ENCODE measurements at places on chromosomes 6 and 20. TPM values are rescaled to one million over a fixed set of nuclear protein-coding genes. Genes with fewer than 3 reads are reported as not detected.
A peak's percentile ranks its signal among the peaks of the same experiment; 100 is the strongest.

- H3K36me3 ChIP-seq = no peaks in the 10 kb centered on the region
- H3K27ac ChIP-seq = no peak overlapping the region
- H3K27me3 ChIP-seq = no peaks in the 10 kb centered on the region
Measured at GRCh38 chr20:40508821-40509220, 180.2 kb downstream of the MAFB start.

GRCh38 chr6:82397962-82398692, 34.5 kb downstream of the TPBG start:
- no peak overlapping the region for H3K4me3 ChIP-seq
- peaks cover 15% of the 10 kb centered on the region for H3K4me1 ChIP-seq
- no peak for DNase-seq
- no peak overlapping the region for H3K27ac ChIP-seq
- no peaks in the 10 kb centered on the region for H3K36me3 ChIP-seq

The SRMS gene
- total RNA-seq = not detected

- H3K4me1 ChIP-seq = peaks cover 52% of the 10 kb centered on the region
- no peaks in the 10 kb centered on the region for H3K27me3 ChIP-seq
- peak overlapping the region; percentile 66 for H3K4me3 ChIP-seq
- no peaks in the 10 kb centered on the region for H3K36me3 ChIP-seq
- H3K27ac ChIP-seq = peak overlapping the region; percentile 89
Measured at GRCh38 chr6:43773980-43774775, 4.2 kb downstream of the VEGFA start.

The MICB gene
- 3.2 TPM for total RNA-seq

The KIF3B gene
- total RNA-seq = 16.2 TPM

The ANGPT4 gene
- total RNA-seq = 0.98 TPM

The SAMD3 gene
- total RNA-seq = 7.6 TPM

GRCh38 chr6:126385536-126385935, 45.6 kb downstream of the CENPW start:
- no peak overlapping the region for H3K4me3 ChIP-seq
- no peak overlapping the region for H3K27ac ChIP-seq
- no peaks in the 10 kb centered on the region for H3K27me3 ChIP-seq
- no peaks in the 10 kb centered on the region for H3K4me1 ChIP-seq

- no peak overlapping the region for H3K4me3 ChIP-seq
- no peaks in the 10 kb centered on the region for H3K27me3 ChIP-seq
- no peak for DNase-seq
- H3K36me3 ChIP-seq = no peaks in the 10 kb centered on the region
- H3K4me1 ChIP-seq = no peaks in the 10 kb centered on the region
Measured at GRCh38 chr6:48973491-48973890, 489.6 kb downstream of the MMUT start.

The CFB gene
- 9.6 TPM for total RNA-seq

DNA sequence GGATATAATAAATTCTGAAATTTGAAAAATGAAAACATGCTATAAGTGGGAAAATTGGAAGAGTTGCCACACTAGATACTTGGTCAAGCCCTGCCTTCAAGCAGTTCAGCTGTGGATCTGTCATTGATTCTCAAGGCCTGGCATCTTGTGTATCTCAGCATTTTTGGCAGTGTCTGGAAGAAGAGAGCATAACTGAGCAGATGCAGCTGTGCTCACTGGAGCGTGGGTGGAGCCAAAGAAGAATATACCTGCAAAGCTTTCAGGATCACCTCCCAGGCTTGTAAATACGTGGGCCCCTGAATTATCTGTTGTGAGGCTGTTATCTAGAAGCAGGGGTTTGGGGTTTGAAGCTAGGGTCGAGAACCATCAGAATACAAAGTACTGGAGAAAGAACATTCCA, 31.3 kb upstream of the CHD6 start:
- H3K27ac ChIP-seq = no peak overlapping the region
- H3K4me1 ChIP-seq = peaks cover 3% of the 10 kb centered on the region
- no peaks in the 10 kb centered on the region for H3K36me3 ChIP-seq
- no peak for DNase-seq
- H3K4me3 ChIP-seq = no peak overlapping the region
- H3K27me3 ChIP-seq = no peaks in the 10 kb centered on the region

DNA sequence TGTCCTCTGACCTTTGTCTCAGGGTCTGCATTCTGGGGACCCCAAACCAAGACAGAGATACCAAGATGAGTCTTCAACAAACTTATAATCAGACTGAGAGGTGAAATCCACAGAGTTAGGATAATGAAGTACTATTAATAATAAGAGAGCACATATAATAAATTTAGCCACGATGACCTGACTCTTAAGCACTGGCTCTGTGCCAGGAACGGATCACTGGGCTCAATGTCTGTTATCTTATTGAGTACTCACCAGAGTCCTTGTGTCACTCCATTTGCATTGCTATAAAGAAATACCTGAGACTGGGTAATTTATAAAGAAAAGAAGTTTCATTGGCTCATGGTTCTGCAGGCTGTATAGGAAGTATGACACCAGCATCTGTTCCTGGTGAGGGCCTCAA, 18.9 kb upstream of the ITPR3 start:
- no peaks in the 10 kb centered on the region for H3K4me1 ChIP-seq
- H3K4me3 ChIP-seq = no peak overlapping the region
- H3K36me3 ChIP-seq = no peaks in the 10 kb centered on the region
- DNase-seq = no peak

DNA sequence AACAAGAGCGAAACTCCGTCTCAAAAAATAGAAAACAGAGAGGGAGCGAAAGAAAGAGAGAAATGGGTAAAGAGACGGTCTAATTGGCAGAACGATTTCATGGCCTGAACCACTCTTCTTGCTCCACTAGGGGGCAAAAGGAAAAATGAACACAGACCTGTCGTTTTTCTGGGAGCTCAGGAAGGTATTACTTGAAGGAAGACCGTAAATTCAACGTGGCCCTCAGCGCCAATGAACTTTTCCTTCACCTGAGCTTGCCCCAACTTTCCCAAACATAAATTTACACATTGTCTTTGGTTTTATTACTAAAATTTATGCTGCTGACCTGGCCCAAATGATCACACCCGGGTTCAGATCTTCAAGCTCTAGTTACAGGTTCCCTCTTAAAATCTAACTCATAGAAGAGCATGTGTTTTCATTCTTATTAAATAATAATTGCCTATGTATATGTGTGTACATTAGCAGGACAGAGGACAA, 67.3 kb downstream of the ATP9A start:
- H3K4me3 ChIP-seq = no peak overlapping the region
- peaks cover 8% of the 10 kb centered on the region for H3K4me1 ChIP-seq
- H3K27ac ChIP-seq = no peak overlapping the region
- no peaks in the 10 kb centered on the region for H3K36me3 ChIP-seq
- no peak for DNase-seq

The C6orf163 gene
- 2.0 TPM for total RNA-seq

The LGSN gene
- total RNA-seq = not detected

DNA sequence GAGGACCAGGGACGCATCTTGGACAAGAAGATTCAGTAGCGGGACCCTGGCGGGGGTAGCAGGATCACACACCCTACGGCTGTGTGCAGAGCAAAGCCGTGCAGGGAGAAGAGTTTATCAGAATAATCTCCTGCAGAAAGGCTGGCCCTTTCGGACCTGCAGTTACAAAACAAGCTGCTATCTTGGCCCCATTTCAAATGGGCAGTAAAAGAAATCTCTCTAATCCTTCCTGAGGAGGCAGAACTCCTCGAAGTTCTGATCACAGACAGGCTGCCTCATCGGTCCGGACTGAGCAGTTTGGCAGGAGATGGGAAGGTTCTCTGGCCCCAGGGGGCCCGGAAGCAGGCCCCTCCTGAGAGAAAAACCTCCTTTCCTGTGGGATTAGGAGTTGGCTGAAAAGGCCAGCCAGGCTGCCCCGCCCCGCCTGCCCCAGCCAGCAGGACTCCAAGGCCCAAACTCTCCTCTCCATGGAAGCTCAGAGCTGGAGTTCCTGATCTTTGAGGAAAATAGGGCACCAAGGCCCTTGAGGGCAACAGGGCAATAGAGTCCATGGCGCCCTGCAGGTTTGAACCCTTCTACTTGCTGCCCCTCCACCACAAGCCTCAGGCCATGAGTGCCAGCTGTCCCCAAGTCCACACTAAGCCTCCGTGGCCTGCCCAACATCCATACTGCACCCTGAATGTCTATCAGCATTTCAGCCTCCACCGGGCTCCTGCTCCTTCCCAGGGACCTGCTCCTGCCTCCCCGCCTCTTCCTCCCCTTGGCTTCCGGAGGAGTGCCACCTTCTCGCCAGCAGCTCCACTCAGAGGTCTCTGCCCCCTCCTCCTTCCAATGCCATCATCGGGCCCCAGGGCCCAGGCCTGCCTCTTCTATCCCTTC, 141.3 kb downstream of the PREX1 start:
- peaks cover 44% of the 10 kb centered on the region for H3K4me1 ChIP-seq
- no peaks in the 10 kb centered on the region for H3K36me3 ChIP-seq
- no peak overlapping the region for H3K27ac ChIP-seq
- no peaks in the 10 kb centered on the region for H3K27me3 ChIP-seq

DNA sequence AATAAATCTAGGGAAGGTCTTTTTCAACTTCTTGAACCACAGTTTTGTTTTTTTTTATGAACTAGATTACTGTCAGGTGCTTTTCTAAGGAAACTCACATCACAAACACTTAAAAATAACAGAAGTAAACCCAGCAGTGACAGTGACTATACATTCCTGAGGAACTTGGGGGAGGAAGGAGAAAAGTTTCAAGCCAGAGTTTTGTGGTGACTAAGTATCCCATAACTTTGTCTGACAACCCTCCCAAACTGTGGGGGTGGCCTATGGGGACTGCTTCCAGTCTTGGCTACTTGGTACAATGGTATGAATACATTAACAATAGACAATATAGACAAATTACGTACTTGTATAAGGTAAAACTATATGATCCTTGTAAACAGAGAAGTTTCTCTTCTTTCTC, 202.5 kb upstream of the MAN1A1 start:
- H3K4me3 ChIP-seq = no peak overlapping the region
- no peak for DNase-seq
- H3K27me3 ChIP-seq = no peaks in the 10 kb centered on the region
- no peaks in the 10 kb centered on the region for H3K36me3 ChIP-seq

DNA sequence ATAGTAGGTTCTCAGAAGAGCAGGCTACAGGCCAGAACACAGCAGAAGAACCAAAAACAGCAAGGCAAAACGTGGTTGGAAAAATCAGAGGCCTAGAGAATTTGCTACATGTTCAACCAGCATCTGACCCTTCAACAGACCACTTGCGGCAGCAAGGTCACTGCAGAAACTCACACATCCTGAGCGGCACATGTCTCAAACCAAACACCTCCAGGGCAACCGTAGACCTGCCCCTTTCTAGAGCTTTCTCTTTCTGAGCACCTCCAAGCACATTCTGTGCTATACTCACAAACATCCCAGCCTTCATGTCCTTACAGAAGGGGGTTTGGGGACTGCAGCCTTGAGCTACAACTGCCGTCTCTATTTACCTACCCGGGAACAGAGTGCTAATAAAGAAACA, 52.6 kb downstream of the GFOD1 start:
- no peak overlapping the region for H3K27ac ChIP-seq
- H3K36me3 ChIP-seq = no peaks in the 10 kb centered on the region
- H3K4me3 ChIP-seq = no peak overlapping the region
- H3K27me3 ChIP-seq = no peaks in the 10 kb centered on the region
- DNase-seq = no peak

GRCh38 chr20:5400164-5400762, 83.5 kb upstream of the PROKR2 start:
- H3K27ac ChIP-seq = no peak overlapping the region
- DNase-seq = no peak
- H3K36me3 ChIP-seq = no peaks in the 10 kb centered on the region
- H3K4me3 ChIP-seq = no peak overlapping the region
- no peaks in the 10 kb centered on the region for H3K27me3 ChIP-seq
- no peaks in the 10 kb centered on the region for H3K4me1 ChIP-seq

The GSTA3 gene
- total RNA-seq = not detected

- no peak for DNase-seq
- H3K4me3 ChIP-seq = no peak overlapping the region
- H3K27ac ChIP-seq = no peak overlapping the region
Measured at GRCh38 chr6:42053601-42054000, 3.3 kb downstream of the TAF8 start.

The CST4 gene
- not detected for total RNA-seq

DNA sequence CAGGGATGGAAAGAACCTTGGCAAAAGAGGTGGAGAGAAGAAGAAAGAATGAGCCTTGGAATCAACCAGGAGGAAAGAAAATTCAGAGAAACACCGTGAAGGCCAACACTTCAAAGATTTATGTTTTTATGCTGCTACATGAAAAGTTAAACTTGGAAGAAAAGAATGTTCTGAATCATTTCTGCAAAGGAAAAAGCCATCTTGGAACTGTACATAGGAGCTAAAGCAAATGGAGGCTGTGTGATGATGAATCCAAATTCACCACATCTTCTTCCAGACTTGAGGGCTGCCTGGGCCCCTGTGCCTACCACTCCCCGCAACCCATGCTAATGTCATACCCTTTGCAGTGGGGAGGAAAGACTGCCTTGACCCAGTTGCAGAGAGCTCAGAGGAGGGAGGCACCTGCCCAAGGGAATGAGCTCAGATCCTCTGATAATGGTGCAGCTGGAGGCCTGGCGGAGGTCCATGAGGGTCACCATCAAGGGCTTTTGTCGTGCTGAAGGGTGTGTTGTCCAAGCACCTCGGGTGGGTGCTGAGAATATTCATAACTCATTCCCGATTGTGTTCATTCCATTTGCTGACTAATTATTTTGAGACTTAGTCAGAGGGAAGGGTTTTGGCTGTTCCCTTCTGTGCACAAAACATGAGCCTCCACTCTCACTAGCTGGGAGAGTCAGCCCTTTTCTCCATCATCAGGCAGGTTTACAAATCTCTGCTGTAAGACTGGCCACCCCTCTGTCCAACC, 245.8 kb upstream of the JAG1 start:
- H3K4me1 ChIP-seq = peaks cover 32% of the 10 kb centered on the region
- no peaks in the 10 kb centered on the region for H3K27me3 ChIP-seq
- H3K27ac ChIP-seq = peak overlapping the region; percentile 41
- no peak overlapping the region for H3K4me3 ChIP-seq

The VWA7 gene
- 0.74 TPM for total RNA-seq

- DNase-seq = no peak
- no peaks in the 10 kb centered on the region for H3K36me3 ChIP-seq
- H3K4me1 ChIP-seq = no peaks in the 10 kb centered on the region
- H3K4me3 ChIP-seq = no peak overlapping the region
- H3K27ac ChIP-seq = no peak overlapping the region
- H3K27me3 ChIP-seq = no peaks in the 10 kb centered on the region
Measured at GRCh38 chr20:62531046-62531838, 55.4 kb upstream of the GATA5 start.

- H3K27me3 ChIP-seq = no peaks in the 10 kb centered on the region
- peaks cover 98% of the 10 kb centered on the region for H3K4me1 ChIP-seq
- no peak for DNase-seq
- H3K36me3 ChIP-seq = no peaks in the 10 kb centered on the region
- peak overlapping the region; percentile 97 for H3K27ac ChIP-seq
Measured at GRCh38 chr6:35490821-35491557, 5.9 kb downstream of the TEAD3 start.

DNA sequence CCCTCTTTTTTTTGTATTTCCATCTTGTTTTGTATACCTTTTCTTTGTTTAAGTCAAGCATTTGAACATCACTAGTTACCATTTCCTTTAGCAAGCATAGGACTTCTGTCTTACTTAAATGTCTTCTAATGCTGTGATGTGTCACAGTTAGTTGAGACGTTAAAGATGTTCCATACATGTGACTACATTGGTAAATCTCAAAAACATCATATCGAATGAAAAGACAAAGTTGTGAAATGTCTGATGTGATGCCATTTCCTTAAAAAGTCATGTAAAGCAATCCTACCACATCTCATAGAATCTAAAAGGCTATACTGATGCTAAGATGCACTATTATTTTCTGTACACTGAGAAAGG, 26.8 kb downstream of the SLC16A10 start:
- DNase-seq = no peak
- no peak overlapping the region for H3K4me3 ChIP-seq
- no peaks in the 10 kb centered on the region for H3K27me3 ChIP-seq
- H3K4me1 ChIP-seq = peaks cover 5% of the 10 kb centered on the region

- no peak overlapping the region for H3K4me3 ChIP-seq
- no peaks in the 10 kb centered on the region for H3K36me3 ChIP-seq
- no peaks in the 10 kb centered on the region for H3K27me3 ChIP-seq
- no peak overlapping the region for H3K27ac ChIP-seq
- peaks cover 4% of the 10 kb centered on the region for H3K4me1 ChIP-seq
Measured at GRCh38 chr6:47237196-47237595, 72.5 kb downstream of the TNFRSF21 start.
